Non-pigmented ciliary epithelial cell (primary cell): ENCODE measurements at places on chromosomes 7 and 10.

DNA sequence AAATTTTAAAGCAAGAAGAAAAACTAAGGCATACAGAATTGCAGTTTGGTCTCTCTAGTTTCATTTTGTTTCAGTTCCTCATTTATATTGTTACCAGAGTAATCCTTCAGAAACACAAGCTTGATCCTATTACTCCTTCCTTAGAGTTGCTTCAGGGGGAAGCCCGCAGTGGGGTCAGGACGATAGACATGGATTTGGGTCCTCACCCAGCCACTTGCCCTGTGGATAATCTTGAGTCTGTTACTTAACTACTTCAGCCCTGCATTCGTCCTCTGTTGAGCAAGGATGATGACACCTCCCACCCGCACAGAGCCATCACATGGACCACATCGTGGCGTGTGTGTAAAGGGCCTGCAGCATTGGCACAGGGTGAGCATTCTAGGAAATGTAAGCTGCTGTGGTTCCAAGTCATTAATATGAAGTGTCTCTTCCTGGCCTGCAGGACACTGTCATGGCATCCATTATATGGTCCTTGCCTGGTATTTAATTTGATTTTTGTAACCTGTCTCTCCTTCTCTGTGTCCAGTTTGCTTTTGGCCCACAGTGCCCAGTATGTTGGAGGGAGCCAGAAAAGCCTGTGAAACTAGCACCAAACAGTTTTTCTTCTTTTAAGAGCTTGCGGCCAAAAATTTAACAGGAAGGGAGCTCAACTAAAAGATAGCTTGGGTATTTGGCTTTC, 111.2 kb downstream of the EEPD1 start:
- no peak for DNase-seq

GRCh38 chr10:71729161-71729636, 9.6 kb upstream of the C10orf105 start:
- DNase-seq, result no peak

DNA sequence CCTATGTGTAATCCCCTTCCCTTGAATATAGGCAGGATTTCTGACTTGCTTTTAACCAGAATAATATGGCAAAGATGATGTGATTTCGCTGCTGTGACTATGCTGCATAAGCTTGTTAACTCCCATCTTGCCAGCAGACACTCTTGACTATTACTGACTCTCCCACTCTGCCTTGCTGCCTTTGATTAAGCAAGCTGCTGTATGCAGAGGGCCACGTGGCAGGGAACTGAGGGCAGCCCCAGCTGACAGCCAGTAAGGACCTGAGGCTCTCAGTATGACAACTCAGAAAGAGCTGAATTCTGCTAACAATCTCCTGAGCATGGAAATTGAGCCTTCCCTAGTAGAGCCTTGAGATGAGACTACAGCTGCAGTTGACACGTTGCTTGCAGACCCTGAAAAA, 279.4 kb upstream of the CACNA2D1 start:
- no peak for DNase-seq

GRCh38 chr7:81367326-81367931, 402.4 kb downstream of the HGF start:
- no peak for DNase-seq

GRCh38 chr10:77374189-77374656, 263.4 kb downstream of the KCNMA1 start:
- DNase-seq, result no peak

DNA sequence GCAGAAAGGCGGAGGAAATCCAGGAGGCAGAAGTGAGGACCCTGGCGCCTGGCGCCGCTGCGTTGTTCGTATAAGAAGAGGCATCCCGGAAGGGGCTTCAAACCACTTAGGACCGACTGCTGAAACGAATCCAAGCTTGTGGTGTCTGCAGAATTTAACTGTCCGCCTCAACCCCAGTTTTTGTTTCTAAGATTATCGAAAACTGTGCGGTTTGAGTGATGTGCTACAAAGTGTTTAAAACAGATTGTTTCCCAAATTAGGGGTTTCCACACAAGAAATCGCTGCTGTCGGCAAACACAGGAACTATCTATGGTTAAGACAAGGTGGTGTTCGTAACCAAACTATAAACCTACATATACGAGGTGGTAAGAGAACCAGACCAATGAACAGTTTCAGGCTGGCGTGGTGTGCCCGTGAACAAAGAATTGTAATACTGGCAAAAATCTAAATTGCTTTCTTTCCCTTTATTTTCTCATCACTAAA, 835 bp upstream of the DGKI start:
- no peak for DNase-seq
